ENCODE measurements at places on chromosomes 13 and 19.

DNA sequence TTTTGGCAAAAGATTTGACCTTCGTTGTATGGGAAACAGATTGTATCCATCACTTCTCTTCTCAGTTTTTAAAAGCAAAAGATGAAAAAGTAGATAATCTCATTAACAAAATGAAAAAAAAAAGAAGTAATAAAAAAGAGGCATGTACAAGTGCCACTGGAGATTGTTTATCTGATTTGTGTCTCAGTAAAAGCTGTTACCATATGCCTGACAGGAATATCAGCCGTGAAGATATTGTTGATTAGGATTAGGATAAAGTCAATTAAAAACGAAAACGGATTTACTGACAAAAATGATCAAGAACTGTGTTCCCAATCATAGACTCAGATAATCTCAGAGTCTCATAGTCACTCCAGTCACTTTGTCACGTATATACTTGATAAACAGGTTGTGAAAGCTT is 842.1 kb upstream of the SLC10A2 start:
- DNase-seq: no peak

GRCh38 chr13:36848199-36848982 is 29.4 kb downstream of the RFXAP start:
- peak; percentile 18 for DNase-seq

DNA sequence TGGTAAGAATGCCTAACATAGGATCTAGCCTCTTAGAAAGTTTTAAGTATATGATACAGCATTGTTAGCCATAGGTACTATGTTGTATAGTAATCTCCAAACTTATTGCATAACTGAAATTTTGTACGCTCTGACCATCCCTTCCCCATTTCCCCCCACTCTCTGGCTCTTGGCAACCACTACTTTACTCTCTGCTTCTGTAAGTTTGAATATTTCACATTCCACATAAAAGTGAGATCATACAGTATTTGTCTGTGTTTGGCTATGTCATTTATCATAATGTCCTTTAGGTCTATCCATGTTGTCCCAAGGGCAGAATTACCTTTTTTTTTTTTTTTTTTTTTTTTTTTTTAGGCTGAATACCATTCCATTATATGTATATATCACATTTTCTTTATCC is 396.9 kb downstream of the DLEU7 start:
- no peak for DNase-seq

GRCh38 chr13:45224176-45224575 is 23.3 kb upstream of the KCTD4 start:
- DNase-seq: peak; percentile 43

DNA sequence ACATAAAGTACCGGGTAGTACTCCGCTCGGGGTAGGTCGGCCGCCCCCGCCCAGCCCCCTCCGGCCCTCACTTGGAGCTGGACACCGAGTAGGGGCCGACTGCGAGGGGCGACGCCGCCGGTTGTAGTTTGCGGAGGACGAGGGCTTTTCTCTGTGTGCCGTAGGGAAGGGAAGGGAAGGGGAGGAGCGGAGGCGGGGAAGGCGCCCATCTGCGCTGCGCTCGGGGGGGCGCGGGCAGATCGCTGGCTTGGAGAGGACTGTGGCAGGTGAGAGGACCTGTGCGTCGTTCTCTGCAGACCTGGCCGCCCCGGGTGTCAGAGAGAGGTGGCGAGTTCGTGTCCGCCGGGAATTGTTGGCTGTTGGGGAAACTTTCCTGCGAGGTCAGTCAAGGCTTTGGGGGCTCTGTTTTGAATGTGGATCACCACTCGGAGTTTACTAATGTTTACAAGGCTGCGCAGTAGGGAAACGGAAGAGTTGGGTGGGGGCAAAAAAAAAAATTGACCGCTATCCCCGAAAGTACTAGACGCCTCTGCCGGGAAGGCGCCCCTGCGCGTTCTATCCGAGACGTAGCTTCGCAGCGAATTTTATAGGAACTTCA is 1.4 kb downstream of the ING1 start:
- no peak for DNase-seq

DNA sequence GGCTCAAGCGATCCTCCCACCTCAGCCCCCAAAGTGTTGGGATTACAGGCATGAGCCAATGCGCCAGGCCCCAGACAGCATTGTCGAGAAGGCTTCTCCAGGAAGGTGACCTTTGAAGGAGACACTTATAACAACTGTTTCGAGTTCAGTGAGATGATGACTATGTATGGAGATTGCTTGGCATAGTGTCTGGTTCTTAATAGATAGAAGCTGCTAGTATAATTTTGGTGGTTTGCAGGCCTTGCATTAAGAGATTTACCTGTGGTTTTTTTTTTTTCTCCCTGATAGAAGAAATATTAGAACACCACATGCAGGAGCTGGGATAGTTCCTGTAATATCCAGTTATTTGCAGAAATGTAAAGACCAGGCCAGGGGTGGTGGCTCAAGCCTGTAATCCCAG is 3.7 kb downstream of the MARCHF2 start:
- DNase-seq: no peak

GRCh38 chr19:41441321-41441945 is 1.5 kb upstream of the ERICH4 start:
- no peak for DNase-seq

DNA sequence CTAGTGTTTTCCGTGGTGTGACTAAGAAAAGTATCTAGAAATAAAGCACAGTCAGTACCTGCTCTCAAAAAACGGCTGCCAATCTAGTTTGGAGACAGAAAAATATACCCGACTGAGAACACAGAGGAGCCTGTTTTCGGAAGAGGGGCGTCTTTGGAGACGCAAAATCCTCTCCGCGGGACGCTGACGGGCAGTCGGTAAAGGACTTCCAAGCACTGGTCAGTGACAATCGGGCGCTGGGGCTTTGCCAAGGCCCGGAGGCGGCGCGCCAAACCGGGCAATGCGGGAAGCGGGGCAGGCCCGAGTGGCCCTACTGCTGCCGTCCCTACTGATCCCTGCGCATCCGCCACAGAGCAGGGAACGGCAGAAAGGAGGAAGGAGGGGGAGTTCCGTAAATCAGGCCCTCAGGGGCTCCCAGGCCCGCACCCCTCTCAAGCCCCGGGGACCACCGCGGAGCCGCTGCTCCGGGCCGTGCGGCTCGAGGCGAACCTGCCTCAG is 588 bp upstream of the DPY19L3 start:
- DNase-seq: peak; percentile 75

DNA sequence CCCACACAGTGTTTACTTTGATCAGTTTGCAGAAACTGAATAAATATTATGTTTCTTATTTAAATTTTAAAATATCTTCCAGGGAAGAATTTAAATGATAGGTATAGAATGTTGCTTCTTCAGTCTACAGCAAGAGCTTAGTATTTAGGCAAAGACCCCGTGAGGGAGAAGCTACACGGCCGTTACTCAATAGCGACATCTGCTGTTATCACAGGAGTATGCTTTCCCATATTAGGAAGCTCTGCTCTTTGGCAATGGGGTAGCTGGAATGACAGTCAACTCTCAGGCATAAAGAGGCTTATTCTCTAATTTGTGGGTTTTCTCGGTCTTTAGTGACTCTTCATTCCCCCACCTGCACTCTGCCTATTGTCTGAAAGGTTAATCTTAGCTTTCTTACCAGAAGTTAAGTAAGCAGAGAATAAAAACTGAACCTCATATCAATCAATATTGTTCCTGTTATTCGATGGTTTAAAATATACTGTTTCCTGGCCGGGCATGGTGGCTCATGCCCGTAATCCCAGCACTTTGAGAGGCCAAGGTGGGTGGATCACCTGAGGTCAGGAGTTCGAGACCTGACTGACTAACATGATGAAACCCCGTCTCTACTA is 13.2 kb upstream of the LHFPL6 start:
- peak; percentile 82 for DNase-seq

- no peak for DNase-seq
Measured at GRCh38 chr13:51934461-51935087, 72.8 kb downstream of the CCDC70 start.

DNA sequence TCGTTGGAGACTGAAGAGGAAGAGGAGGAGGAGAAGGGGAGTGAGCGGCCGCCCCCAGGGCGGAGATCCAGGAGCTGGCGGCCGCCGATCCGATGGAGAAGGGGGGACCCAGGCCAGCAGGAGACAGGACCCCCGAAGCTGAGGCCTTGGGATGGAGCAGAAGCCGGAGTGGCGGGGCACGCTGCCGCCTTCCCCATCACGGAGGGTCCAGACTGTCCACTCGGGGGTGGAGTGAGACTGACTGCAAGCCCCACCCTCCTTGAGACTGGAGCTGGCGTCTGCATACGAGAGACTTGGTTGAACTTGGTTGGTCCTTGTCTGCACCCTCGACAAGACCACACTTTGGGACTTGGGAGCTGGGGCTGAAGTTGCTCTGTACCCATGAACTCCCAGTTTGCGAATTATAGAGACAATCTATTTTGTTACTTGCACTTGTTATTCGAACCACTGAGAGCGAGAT is 1.8 kb downstream of the GADD45B start:
- DNase-seq: no peak

DNA sequence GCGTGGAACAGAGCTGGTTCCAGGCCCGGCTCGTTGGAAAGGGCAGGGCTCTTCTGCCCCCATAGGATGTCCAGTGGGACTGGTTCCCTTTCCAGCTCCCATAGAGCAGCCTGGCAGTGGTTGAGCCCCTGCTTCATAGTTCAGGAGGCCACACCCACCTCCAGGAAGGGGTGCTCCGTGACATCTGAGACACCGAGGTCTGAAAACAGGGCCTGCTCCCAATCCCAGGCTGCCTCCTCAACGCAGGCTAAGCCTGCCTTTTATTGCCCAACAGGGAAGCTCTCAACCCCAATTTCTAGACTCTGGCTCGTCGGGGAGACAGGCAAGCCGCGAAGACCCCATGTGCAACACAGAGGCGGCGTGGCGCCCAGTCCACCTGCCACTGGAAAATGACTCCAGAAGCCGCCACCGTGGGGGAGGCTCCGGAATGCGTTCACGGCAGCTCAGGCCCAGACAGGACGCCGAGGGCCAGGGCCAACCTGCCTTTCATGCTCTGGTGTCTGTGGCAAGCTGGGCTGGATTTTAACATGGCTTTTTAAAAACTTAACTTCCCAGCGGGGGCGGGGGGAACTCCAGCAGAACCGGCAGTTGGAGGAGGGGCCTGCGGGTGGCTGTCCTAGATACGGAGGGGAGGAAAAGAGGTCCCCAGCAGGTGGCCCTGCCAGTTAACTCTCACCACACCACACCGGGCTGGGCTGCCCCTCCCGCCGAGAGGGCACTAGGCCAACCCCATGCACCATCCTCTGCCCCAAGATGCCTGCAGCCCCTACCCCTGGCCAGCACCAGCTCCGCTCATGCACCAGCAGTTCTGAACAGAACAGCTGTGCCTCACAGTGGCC is 17.9 kb upstream of the TINCR start:
- no peak for DNase-seq

- DNase-seq: no peak
Measured at GRCh38 chr13:74118328-74118727, 15.9 kb downstream of the KLF12 start.

GRCh38 chr13:106566641-106567473 is 1.1 kb downstream of the ARGLU1 start:
- peak; percentile 77 for DNase-seq
